ENCODE measurements at places on chromosomes 3 and 15.

DNA sequence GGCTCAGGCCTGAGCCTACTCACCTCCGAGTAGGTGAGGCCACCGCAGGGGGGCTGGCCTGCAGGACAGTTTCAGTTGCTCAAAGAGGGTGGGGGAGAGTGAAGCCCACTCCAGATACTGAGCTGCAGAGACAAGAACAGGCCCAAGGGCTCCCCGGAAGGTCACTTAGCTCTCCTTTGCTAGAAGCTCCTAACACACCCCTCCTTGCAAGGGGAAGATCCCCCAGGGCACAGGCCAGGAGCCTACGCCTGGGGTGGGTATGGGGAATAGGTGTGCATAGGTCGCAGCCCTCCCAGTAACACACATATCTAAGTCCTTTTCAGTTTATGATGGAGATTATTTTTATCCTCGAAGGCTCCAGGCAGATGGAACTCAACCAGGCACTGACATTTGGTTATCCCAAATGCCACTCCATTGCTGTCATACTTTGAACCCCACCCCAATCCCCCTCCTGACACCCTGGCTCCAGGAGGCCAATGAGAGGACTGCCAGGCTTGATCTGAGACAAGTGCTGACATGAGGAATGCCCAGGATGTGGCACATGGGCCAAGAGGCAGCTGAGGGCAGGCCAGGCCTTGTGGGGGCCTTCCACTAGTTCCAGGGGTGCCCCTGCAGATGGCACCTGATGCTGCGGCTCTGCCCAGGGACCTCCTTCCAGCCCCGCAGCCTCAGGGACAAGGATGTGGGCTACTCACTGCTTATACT is 1.1 kb upstream of the MUSTN1 start:
- no peak for DNase-seq

DNA sequence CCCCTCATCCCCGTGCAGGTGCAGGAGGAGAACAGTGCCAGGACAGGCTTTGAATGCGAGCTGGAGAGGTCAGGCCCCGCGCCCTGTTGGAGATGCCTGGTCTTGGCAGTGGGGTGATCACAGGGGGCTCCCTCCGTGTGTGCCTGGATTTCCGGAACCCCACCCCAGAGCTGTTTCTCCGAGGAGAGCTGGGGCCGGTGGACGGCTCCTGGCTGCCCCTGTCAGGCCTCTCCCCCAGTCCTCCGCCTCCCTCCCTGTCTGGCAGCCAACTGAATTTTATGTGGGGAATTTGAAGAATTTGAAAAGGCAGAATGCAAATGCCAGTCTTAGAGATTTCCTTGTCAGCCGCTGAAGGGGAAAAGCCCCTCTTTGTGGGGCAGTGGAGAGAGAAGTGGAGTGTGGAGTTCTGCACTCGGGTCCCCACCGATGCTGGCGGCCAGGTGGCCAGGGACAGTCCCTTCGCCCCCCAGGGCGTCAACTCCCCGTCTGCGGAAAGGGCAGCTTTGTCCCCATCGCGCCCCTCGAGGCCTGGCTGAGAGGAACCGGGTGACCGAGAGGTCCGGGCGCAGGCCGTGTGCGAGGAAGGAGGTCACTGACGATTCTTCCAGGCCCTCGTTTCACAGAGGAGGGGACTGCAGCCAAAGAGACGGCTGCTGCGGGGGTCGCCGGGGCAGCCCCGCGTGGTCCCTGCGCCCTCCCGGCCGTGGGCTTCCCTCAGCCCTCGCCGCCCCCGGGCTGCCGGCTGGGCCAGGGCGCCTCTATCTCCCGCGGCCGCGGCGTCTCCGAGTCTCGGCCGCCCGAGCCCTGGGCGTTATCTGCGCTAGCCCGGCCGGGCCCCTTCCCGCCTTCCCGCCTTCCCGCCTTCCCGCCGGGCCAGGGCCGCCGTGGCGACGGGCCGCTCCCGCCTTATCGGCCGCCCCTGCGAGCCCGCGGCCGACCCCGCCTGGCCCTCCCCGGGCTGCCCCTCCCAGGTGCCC is 56.0 kb upstream of the LCTL start:
- no peak for DNase-seq

- no peak for DNase-seq
Measured at GRCh38 chr3:127628426-127628787, 578 bp upstream of the PODXL2 start.

DNA sequence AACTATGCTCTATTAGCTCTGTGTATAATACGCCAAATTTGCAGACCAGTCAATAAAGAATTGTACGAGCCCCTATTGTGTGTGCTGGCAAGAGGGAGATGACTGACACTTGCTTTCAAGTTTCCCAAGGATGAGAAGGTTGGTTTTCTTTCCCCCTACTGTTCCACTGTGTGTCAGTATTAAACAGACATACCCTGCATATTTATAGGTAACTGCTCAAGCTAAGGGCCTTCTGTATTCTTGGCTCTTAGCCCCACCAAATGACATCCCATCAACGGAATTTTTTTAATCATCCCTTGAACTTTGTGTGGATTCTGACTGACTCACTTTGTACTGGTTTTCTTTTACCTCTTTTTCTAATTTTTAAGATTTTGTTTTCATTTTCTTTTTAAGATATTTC is 60.6 kb upstream of the GYG1 start:
- no peak for DNase-seq

- peak; percentile 41 for DNase-seq
Measured at GRCh38 chr3:121654493-121655385, 6.0 kb downstream of the HCLS1 start.

- DNase-seq, result no peak
Measured at GRCh38 chr3:126467611-126467955, 8.1 kb downstream of the ZXDC start.

- no peak for DNase-seq
Measured at GRCh38 chr15:74525945-74526344, 15.1 kb upstream of the ARID3B start.

- DNase-seq, result no peak
Measured at GRCh38 chr15:57218826-57219576, 157.3 kb upstream of the CGNL1 start.

GRCh38 chr15:59384507-59384906 is 11.8 kb upstream of the MYO1E start:
- peak; percentile 63 for DNase-seq

DNA sequence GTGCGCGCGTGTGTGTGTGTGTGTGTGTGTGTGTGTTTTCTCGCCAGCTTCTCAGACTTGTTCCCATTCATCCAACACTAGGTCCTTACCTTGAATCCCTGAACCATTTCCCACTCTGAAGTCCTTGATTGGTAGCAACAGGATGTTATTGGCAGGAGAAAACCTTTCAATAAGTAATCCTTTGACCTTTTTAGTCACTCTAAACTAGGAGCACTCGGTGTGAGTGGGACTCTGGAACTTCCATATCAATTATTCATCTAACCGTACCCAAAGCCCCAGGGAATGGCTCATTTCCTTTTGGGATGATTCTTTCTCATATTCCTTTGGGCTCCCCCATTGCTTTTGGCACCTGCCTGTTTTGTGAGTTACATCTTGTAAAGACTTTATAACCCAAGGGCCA is 140.2 kb upstream of the SPRED1 start:
- DNase-seq, result no peak

- peak; percentile 56 for DNase-seq
Measured at GRCh38 chr3:150635526-150635925, 32.4 kb downstream of the SELENOT start.

- no peak for DNase-seq
Measured at GRCh38 chr15:40909662-40910630, 15.7 kb downstream of the VPS18 start.

GRCh38 chr3:127365163-127365798 is 77.4 kb upstream of the PRR20G start:
- DNase-seq, result no peak

- DNase-seq, result no peak
Measured at GRCh38 chr3:25073423-25073822, 354.6 kb upstream of the RARB start.

- peak; percentile 60 for DNase-seq
Measured at GRCh38 chr3:126259411-126260391, 79.3 kb upstream of the ALDH1L1 start.

- no peak for DNase-seq
Measured at GRCh38 chr3:61450866-61451265, 110.5 kb upstream of the PTPRG start.

- no peak for DNase-seq
Measured at GRCh38 chr3:45927881-45928280, 15.4 kb upstream of the CXCR6 start.

GRCh38 chr15:63983061-63983711 is 63.1 kb downstream of the DAPK2 start:
- peak; percentile 54 for DNase-seq

- DNase-seq, result no peak
Measured at GRCh38 chr15:74624020-74624602, 8.5 kb downstream of the CLK3 start.

GRCh38 chr3:196931828-196932587 is 10.3 kb downstream of the NCBP2 start:
- no peak for DNase-seq

DNA sequence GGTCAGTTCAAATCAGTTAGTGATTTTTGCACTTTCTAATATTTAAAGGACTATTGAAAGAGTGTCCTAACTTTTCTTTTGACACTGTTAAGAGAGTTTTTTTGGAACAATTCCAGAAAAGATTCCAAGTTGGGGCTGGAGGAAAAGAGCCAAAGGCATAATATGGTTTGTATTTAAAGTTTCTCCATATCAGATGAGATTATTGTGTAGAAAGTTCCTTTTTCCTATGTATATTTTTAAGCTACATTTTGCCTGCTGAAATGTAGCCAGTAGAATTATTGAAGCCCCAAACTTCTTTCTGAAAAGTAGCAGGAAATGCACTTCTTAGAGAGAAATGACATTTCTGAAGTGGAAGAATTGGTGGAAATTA is 136.5 kb upstream of the TSC22D2 start:
- DNase-seq, result no peak

DNA sequence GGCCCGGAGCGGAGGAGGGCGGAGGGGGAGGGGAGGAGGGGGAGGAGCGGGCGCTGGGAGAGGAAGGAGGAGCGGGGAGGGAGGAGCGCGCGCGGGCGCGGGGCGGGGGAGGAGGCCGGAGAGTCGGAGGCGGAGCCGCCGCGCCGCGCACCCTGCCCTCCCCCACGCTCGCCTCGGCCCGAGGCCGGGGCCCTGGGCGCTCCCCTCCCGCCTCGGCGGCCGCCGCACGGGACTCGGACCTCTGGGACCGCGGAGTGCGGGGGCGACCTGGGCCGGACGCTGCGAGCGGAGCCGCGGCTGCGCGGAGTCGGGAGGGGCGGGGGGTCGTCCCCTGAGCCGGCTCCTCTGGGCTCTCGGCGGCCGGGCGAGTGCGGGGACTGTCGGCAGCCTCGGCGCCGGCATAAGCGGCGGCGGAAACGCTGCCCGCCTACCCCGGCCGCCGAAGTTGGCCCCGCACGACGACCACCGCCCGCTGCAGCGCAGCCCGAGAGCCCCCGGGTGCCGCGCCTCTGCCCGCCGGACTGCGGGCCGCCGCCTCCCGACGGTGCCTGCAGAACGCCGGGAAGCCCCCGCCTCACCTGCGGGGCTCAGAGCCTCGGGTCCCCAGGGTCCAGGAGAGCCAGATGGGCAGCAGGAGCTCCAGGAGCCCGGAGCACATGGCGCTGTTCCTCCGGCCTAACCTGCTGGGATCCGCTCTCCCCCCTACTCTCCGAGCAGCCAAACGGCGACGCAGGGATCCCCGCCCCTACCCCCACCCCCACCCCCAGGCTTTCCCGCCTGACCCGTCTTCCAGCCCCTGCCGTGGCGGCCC is 406 bp upstream of the GABRB3 start:
- peak; percentile 22 for DNase-seq

DNA sequence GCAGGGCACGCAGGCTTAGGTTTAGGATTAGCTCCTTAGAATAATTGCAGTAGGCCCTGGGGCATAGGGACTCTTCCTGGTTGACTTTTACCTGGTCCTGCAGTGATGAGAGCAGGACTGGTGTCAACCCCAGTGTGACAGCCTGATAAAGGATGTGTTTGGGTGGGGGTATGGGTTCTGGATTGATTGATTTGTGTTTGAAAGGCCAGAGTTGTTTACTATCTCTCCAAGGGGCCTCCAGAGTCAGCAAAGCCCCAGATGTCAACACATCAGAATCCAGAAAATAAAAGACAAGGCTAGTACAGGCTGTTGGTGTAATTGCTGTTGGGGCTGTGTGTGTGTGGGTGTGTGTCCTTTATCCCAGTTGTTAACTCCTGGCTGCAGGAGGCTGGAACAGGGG is 122.3 kb downstream of the CHRNA7 start:
- no peak for DNase-seq

DNA sequence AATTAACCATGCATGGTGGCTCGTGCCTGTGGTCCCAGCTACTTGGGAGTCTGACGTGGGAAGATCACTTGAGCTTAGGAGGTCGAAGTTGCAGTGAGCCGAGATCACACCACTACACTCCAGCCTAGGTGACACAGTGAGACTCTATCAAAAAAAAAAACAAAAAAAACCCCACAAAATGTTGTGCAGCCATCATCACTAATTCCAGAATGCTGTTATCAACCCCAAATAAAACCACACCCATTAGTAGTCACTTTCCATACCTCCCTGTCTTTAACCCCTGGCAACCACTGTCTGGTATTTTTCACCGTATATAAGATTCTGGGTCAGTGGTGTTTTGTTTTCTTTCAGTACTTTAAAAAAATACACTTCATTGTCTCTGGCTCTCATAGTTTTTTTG is 16.6 kb downstream of the HMCES start:
- no peak for DNase-seq

- no peak for DNase-seq
Measured at GRCh38 chr15:81323559-81323943, 390 bp downstream of the STARD5 start.

- no peak for DNase-seq
Measured at GRCh38 chr3:172280406-172281051, 167.7 kb downstream of the GHSR start.
